MV-4-11 (cell line): ENCODE measurements at places on chromosomes 11 and 22.

DNA sequence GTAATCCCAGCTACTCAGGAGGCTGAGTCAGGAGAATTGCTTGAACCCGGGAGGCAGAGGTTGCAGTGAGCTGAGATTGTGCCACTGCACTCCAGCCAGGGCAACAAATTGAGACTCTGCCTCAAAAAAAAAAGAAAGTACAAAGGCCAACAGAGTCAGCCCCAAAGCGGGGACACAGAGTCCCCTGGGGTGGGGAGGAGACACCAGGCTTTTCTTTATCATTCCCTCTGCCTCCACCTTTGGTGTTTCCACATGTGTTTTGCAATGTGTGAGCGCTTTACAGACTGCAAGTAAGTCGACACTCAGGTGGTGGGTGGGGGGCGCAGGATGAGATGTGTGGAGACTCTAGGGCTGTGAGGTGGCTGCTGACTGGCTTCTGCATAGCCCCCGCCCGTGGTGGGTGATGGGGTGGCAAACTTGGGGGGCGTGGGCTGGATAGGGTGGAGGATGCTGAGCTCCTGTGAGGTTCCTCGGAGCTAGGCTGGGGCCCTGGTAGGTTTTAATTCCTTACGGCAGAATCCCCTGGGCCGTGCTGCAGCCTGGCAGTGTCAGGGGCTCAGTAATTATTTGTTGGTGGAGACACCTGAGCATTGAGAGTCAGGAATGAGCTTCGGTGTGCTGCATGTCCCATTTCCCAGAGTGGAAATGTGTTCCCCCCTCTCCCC is 177.2 kb downstream of the CTTN start:
- no peak for DNase-seq

- no peak for DNase-seq
These were observed 1434.7 kb downstream of the BRD1 start for GRCh38 chr22:48393041-48393370.

DNA sequence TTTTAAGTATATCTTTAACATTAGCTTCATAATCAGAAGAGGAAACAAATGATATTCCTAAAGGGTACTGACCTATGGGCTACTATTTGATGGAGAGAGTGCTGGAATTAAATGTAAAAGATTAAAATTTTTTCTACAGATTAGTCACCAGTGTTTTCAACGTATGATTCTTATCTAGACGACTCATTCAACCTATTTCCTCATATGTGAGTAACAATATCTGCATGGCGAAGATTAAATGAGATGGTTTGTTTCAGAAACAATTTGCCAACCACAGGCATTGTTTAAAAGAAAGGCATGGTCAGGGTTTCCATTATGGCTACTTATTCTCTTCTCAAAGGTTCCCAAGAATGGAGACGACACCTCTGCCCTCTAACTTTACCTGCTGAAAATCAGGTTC is 20.4 kb downstream of the OR56B4 start:
- peak; percentile 52 for DNase-seq

- no peak for DNase-seq
These were observed 58.3 kb downstream of the GRIK4 start for GRCh38 chr11:120569861-120570260.

DNA sequence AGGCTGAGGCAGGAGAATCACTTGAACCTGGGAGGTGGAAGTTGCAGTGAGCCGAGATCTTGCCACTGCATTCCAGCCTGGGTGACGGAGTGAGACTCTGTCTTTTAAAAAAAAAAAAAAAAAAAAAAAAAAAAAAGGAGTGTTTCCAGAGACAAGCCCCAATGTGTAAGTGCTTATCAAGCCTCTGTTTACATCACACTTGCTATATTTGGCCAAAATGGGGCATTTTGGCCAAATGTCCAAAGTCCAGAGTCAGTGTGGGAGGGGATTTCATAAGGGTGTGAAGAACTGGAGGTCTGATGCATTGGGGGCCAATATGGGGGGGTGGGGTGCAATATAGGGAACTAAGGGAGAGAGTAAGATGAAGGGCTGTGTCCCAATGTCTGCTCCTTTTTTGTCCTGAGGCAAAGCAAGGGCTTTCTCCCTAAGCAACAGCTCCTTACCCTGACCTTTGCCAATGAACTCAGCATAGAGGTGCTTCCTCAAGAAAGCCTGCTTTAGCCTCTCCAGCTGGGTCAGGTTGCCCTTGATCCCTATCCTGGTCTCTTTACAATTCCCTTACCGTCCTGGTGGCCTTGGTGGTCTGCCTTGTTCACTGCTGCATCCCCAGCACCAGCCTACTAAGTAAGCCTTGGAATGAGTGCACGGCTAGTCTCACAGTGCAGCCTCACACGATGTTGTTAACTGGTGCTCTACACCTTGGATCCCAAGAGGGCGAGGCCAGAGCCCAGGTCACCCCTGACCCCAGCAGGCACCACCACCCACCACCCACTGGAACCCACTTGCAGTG is 14.1 kb upstream of the BCR start:
- no peak for DNase-seq

- no peak for DNase-seq
These were observed 2.9 kb downstream of the SLC16A8 start for GRCh38 chr22:38080850-38081635.

GRCh38 chr11:45163956-45164575 is 17.6 kb downstream of the PRDM11 start:
- peak; percentile 11 for DNase-seq

- no peak for DNase-seq
These were observed 72.3 kb downstream of the BBOX1 start for GRCh38 chr11:27112946-27113345.

DNA sequence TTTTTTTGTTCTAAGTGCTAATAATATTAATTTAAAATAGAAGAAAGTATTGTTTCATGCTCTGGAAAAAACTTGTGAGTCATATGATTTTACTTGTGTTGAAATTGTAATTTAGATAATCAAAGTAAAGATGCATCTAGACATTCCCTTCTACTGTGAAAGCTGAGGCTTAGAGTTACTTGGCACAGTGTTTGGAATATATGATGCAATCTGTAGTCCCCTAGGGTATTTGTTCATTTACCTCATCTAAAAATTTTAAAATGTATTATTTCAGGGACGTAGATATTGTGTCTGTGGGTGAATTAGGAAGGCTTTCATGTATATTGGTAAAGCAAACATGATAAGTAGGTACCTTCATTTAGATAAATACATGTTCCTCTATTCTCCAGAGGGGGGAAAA is 793.5 kb upstream of the CNTN5 start:
- no peak for DNase-seq

DNA sequence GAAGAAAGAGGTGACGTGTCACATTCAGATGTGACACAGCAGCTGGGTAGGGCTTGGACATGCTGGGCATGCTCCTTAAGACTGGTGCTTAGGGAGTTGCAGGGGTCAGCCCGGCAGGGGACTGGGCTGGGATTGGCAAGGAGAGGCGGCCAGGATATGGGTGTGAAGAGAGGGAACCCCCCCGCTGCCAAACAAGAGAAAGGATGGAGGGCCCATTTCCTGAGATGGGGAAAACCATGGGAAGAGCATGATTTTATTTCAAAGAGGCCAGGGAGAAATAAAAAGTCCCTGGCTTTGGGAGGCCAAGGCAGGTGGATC is 5.3 kb downstream of the ATF4 start:
- DNase-seq: no peak

- DNase-seq: peak; percentile 43
These were observed 13.2 kb upstream of the OSBPL5 start for GRCh38 chr11:3178349-3178748.

DNA sequence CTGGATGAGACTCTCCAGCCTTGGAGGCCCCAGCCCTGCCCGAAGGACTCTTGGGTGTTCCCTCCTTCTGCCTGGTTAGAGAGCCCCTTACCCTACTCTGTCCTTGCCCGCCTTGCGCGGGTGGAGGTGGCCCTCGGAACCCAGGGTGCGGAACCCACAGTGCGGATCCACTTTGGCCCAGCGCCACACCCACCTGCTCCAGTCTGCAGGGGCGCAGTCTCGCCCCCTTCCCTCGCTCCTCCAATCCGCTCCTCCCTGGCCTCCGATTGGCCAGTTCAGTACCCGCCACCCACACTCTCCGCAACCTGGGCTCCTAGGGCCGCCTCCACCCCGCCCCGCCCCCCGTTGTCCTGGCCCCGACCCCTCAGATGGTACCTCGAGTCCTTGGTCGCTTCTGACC is 2.4 kb downstream of the CAPN1 start:
- no peak for DNase-seq

DNA sequence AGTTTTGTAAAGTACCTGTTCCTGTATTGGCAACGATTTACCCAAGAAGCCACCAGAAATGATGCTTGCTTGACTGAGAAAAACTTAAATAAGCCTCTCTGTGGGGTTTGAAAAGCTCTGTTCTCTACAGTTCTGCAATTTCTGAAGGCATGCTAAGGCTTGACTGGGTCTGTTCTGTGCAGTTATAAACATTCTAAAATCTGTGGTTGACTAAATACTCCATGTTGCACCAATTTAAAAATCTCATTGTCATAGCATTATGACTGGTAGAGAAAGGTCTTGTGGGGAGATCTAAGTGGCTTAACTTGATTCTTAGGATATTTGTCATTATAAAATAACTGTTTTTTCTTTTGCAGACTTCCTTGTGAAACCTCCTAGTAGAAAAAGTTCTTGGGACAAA is 73.7 kb downstream of the MTMR3 start:
- no peak for DNase-seq

GRCh38 chr11:120011836-120012235 is 126.1 kb downstream of the TRIM29 start:
- DNase-seq: no peak

GRCh38 chr11:101127699-101128570 is 1.7 kb downstream of the PGR start:
- no peak for DNase-seq

DNA sequence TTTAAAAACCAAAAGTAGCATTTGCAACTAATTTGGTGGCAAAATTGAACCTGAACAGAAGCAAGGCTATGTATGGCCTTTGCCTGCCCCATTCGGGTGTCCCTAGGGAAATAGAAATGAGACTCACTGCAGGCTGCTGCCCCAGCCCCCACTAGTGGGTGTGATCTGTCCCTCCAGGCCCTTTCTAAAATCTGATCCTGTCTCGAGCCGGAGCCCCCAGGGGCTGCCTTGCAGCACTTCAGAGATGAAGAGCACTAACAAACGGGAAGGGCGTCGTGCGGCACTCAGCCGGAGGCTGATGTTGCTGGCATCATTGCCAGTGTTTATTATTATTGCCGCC is 43.2 kb downstream of the CD82 start:
- DNase-seq: no peak
